ENCODE measurements at places on chromosomes 7 and 10.

- no peak for DNase-seq
These were observed 48.4 kb downstream of the DNAJB9 start for GRCh38 chr7:108618056-108618455.

GRCh38 chr10:90344226-90344625, 513.6 kb downstream of the HTR7 start:
- no peak for DNase-seq

- DNase-seq, result no peak
These were observed 189.2 kb upstream of the COL1A2 start for GRCh38 chr7:94205529-94205928.

- no peak for DNase-seq
These were observed 209.1 kb upstream of the PODXL start for GRCh38 chr7:131765575-131765974.

GRCh38 chr7:53048638-53049037, 13.2 kb downstream of the POM121L12 start:
- DNase-seq, result no peak

DNA sequence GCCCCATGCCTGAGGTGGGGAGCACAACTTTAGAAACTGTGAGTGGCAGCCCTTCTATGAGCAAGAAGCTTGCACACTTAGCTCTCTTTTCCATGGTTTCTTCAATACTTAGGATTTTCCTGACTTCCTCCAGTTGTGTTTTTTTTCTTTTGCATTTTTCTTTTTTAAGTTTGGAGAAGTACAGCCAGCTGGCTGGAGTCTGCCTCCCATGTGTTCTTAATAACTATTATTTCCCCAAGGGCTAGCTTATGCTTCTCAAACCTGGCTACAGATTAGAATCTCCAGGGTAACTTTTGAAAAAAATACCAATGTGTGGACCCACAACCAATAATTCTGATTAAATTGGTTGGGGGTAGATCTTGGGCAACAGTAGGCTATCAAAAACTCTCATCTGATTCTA, 37.4 kb upstream of the MEOX2 start:
- DNase-seq, result no peak
